Putamen (tissue), 1 donor: ENCODE measurements at places on chromosomes 1 and 21.

- DNase-seq: no peak
These were observed 45.2 kb downstream of the ZNF691 start for GRCh38 chr1:42891465-42892138.

GRCh38 chr1:1631782-1632420, at the start of gene MMP23B:
Gene MMP23B, plus strand, starts transcription at chr1:1632173. Its CDS starts 46 bp downstream, at chr1:1632219.
- DNase-seq: no peak

DNA sequence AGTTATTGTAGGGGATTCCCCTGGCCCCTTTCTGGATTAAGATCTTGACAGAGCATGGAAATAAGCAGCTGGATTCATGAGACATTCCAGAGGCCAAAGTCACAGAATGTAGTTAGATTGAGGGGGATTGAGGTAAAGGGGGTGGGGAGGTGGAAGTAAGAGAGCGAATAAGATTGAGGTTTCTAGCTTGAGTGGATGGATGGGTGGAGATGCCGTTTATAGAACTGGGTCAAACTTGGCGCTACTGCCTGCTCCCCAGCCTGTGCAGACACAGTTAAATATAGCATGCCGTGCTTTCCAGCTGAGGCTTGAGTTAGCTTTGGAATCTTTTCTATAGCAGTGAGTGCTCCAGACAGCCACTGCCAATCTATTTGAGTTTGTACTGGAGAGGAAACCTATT, 85.7 kb downstream of the DYRK1A start:
- peak; percentile 67 for DNase-seq

DNA sequence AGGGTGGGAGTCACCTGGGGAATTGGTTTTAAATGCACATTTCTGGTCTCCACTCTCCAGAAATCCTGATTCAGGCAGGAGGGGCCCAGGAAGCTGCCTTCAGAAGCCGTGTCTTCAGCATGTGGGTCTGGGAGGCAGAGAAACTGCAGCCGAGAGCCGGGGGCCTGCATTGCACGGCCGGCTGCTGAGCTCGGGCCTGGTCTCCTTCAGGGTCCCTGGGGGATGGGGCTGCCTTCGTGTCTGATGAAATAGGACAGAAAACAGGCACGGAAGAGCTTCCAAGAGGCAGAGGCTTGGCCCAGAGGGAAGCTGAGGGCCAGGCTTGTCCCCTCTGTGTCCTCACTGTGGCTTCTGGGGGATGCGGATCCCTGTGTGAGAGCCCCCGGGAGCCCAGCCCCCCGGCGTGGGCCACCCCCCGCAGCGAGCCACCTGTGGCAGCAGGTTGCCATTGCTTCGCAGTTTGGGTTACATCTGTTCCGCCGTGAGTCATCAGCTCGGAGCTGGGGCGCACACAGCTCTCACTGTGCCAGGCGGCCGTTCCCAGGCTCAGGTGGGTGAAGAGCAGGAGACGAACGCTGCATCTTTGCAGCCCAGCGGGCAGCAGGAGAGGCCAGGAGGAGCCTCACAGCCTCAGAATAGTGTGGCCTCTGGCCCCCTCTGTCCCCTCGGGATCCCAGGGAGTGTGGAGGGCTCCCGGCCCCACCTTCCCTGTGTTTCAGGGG, 72.4 kb downstream of the AJAP1 start:
- no peak for DNase-seq

GRCh38 chr1:240092301-240093119, 827 bp downstream of the FMN2 start:
- DNase-seq: peak; percentile 42

DNA sequence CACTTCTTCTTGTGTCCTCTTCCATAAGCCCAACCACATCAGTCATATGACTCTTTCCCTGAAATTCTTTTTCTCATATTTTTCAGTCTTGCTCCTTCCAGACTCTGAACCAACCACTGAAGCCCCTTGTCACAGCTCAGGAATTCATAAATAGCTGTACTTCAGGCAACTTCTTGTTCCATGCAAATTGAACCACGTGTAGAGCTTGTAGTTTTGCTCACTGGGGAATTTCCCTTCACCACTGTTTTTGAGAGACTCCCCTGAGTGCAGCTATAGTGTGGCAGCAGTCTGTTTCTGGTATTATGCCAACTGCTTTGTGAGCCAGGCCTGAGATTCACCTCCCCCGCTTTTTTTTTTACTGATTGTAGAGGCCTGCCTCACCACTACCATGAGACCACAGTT, 150.3 kb upstream of the SPAG17 start:
- no peak for DNase-seq

- no peak for DNase-seq
These were observed 37.4 kb downstream of the PAX7 start for GRCh38 chr1:18668046-18668445.

DNA sequence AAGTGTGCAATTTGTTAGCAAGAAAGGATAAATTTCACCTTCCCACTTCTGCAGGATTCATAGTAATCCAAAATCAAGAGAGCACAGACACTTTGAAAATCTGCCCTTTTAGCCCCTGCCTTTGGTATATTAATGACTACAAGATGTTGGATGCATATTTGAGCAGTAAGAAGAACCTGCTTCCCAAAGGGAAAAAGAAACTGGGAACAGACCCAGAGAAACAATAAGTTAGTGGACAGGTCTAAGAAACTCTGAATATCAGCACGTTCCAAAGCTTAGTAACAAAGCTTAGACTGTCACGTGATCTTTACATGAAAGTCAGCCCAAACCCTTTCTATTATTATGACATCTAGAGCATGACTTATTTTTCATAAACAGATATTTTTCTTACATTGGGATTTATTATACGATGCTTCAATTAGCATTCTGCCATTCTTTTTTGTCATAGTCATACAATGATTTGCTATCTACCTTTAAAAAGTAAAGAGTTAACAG, 390.9 kb upstream of the ADGRL2 start:
- no peak for DNase-seq

GRCh38 chr1:212217633-212218032, 67.6 kb upstream of the PPP2R5A start:
- DNase-seq: no peak

GRCh38 chr1:45942411-45942810, 139.0 kb downstream of the MAST2 start:
- DNase-seq: no peak

DNA sequence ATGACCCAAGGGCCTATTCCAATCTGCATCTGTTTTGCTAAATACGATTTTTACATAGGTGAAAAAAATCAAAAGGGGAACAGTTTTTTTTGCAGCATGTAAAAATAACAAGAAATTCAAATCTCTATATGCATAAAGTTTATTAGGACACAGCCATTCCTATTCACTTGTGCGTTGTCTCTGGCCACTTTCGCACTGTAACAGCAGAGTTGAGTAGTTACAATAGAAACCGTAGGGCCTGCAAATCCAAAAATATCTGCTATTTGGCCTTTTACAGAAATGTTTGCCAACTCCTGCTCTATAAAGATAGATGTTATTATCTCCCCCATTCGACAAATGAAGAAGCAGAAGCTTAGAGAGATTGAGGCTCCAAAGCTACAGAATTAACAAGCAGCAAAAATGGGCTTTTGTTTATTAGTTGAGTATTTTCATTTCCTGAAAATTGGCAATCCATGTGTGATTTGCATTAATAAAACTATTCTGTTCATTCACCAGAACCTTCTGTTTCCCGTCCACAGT, 5.5 kb downstream of the DYNLT5 start:
- DNase-seq: no peak

- DNase-seq: no peak
These were observed 106.2 kb upstream of the DPT start for GRCh38 chr1:168835176-168835575.

DNA sequence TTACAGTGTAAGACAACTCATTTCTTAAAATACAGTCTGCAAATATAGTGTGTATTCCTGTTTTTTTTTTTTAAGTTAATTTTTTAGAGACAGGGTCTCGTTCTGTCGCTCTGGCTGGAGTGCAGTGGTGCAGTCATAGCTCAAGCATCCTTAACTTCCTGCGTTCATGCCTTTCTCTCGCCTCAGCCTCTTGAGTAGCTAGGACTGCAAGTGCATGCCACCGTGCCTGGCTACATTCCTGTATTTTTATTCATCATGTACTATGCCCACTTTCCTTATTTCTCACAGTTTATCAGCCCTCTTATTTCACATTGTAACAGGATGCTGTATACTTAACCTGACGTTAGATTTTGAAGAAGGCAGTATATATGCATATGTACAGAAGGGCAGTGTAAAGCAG, 26.7 kb downstream of the MIER1 start:
- no peak for DNase-seq

GRCh38 chr21:41786509-41786987, 19.7 kb upstream of the RIPK4 start:
- no peak for DNase-seq

DNA sequence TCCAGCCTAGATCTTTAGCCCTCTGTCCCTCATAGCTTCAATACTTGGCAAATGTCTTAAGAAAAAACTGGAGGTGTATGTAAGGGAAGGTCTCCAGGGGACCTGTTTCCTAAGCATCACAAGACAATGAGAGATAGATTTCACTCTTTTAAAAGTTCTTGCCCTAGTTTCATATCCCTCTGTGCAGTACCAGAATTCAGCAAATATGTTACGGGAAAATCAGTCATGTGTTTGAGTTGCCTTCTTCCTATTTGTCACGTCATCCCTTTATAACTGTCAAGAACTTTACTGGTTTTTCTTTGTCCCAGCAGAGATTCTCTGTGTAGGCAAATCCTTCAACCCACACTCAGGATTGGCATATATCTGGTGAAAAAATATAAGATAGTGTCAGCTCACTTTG, 32.3 kb downstream of the DNASE2B start:
- DNase-seq: no peak

DNA sequence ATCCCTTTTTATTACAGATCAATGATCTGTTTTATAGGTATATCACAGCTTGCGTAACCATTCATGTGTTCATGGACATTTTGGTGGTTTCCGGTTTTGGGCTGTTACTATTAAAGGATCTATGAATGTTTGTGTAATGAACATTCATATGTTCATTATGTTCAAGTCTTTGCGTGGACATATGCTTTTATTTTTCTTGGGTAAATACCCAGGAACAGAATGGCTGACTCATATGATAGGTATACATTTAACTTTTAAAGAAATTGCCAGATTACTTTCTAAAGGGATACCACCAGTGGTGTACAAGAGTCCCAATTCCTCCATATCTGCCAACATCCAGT, 73.7 kb downstream of the SPATA46 start:
- no peak for DNase-seq

- no peak for DNase-seq
These were observed 30.1 kb downstream of the DHX9 start for GRCh38 chr1:182869241-182869666.

GRCh38 chr1:14340002-14340785, 258.3 kb upstream of the KAZN start:
- no peak for DNase-seq

DNA sequence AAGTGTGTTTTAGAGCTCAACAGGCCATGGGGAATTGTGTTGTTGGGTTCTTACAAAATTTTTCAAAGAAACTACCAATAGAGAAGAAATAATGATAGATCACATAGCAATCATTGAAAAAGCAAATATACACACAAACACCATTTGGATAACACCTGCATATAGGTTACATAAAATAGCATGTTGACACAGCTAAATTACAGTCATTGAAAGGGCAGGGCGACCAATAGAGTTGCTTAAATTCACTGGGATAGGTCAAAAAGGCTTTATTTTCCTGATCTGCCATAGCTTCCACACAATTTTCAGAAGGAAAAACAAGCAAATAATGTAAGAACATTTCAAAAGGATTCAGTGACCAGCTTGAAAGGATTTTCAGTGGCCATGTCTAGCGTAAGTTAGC, 57.9 kb upstream of the FGGY start:
- no peak for DNase-seq

GRCh38 chr1:97685360-97685759, 235.5 kb downstream of the DPYD start:
- no peak for DNase-seq

DNA sequence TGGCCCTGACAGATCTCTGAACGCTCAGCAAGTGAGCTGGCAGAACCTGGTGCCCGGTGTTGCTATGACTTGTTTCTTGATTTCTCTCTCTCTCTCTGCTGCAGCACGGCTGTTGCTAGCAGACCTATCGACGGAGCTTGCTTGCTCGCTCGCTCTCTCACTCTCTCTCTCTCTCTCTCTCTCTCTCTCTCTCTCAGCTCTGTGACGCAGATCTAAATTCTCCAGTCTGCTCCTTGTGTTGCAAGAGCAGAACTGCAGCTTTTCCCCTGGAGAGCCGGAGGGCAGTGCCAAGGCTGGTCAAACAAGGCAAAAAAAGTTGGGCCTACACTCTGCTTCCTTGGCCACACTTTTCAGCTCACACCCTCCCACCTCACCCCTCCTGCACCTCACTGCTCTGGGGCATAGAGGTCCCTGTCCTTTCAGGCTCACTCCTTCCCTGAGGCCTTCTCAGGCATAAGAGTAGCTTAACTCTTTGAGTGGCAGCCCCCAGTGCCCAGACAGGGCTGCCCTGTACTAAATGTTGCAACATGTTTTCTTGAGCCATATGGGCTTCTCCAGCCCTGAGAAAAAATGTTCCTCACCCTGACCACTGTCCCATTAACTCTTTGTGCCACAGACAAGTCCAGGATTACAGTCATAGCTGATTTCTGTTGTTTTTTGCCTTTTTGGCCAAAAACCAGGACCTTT, 72.2 kb downstream of the CD46 start:
- DNase-seq: peak; percentile 96
